ENCODE measurements at places on chromosomes 5 and 9.

DNA sequence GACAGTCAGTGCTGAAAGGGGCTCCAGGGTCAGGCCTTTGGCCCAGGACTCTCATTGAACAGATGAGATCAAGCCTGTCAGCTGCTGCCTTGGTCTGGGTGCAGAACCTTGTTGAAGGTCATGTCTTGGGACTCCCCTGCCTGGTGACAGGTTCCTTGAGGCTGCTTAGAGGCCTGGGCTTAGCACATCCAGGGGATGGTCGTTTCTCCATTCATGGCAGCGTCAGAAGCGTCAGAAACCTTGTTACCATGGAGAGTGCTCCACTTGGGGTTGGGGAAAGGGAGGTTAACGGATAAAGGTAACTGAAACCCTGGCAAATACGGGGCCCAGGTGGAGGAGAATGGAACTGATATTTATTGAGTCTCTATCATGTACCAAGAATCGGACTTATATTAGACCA, 8.8 kb downstream of the ARPC5L start:
- ATAC-seq, result no peak

DNA sequence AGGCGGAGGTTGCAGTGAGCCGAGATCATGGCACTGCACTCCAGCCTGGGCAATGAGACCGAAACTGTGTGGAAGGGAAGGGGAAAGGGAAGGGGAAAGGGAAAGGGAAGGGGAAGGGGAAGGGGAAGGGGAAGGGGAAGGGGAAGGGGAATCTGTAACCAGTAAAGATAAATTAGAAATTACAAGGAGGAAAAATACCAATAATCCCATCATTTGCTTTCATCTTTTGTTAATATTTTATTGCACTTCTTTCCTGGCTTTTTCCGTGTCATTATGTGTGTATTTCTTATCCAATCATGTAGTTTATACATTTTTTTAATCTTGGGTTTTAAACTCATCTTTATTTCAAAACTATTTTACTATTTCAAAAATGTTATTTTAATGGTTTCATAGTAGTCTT, 29.6 kb upstream of the MRPS30 start:
- no peak for ATAC-seq

- ATAC-seq, result no peak
Measured at GRCh38 chr5:59773294-59773693, 120.2 kb downstream of the PDE4D start.

DNA sequence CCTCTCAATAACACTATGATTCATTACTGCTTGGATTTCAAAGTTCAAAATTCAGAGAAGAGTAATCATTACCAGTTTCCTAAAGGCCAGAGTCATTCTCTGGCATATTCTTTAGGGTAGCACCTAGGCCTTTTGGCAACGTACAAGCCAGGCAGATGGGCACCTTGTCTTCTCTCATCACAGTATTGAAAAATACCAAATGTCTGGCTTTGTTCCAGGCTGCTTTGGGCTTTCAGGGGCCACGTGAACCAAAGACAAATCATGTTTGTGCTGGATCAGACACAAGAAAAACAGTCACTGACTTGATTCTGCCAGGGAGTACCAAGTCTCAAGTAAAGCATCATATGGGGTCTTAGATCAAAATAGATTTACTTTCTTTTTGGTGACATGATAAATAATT, 15.5 kb downstream of the MEGF9 start:
- ATAC-seq, result peak; percentile 39

DNA sequence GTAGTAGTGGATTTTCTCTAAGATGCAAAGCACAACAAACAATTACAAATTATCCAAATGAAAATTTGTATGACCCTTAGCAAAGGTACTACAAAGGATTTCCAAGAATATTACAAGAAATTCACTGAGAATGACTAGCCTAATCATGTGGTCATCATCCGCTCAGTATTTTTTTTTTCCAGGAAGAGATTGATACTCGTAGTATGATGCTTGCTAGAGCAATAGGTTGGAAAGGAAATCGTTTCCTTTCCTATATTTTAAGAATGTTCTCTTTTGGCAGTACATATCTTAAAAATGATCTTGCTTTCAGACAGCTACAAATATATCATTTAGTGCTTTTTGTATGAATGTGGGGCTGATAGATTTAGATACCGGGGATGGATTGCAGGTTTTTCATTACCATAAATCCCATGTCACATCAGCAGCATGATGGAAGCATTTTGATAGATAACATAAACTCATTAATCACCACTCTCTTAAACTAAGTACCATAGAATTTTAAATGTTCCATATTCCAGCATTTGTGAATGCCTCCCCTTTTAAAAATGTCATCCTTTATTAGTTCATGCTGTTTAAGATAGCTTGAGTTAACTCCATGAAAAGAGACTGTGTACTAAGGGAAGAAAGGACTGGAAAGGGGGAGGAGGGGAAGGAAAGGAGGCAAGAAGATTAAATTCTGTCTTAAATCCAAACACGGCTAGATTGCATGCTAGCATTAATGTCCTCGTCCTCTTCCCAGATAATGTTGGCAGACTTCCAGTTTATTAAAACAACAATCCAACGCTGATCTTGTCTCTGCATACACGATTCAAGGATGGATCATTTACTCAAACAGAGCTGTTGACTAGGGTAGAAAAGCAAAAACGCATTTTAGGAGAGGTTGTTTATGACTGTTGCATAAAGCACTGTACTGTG, 311.7 kb upstream of the ZNF608 start:
- peak; percentile 83 for ATAC-seq

GRCh38 chr9:132412089-132412488, 2.1 kb downstream of the CFAP77 start:
- ATAC-seq, result no peak

DNA sequence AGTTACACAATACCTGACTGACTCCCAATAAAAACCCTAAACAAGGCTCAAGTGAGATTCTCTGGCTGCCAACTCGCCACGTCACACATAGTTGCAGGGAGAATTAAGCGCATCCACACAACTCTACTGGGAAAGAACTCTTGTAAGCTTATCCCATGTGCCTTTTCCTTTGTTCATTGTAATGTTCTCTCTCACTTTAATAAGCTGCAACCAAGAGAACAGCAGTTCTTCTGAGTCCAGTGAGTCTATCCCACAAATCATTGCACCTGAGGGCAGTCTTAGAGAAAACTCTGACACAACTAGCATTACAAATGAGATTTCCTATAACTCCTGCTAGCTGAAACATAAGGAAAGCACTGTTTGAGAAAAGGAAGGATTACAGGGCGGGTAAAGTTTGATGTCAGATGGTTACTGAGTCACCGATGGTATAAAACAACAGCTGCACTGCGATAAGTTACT, 27.4 kb downstream of the CENPK start:
- ATAC-seq, result no peak

GRCh38 chr5:3269395-3270169, 326.1 kb upstream of the IRX1 start:
- ATAC-seq, result no peak

GRCh38 chr5:6659941-6660684, 26.9 kb downstream of the SRD5A1 start:
- ATAC-seq, result no peak

DNA sequence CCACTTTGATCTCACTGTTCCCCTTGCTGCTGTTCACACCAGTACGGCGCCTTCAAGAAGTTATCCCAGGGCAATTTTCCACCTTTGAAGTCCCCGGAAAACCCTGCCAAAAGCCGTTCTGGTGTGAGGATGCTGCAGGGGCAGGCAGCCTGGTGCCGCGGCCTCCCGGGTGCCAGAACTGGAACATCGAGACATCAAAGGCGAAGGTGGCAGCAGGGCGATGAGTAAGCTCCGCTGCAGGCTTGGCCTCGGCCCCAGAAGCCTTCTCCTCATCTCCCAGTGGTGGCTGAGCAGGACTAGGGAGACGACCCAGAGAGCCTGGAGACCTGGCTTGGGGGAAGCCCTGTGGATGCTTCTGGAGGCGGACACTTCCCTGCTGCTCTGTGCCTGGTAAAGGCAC, 115.3 kb upstream of the MSX2 start:
- no peak for ATAC-seq

DNA sequence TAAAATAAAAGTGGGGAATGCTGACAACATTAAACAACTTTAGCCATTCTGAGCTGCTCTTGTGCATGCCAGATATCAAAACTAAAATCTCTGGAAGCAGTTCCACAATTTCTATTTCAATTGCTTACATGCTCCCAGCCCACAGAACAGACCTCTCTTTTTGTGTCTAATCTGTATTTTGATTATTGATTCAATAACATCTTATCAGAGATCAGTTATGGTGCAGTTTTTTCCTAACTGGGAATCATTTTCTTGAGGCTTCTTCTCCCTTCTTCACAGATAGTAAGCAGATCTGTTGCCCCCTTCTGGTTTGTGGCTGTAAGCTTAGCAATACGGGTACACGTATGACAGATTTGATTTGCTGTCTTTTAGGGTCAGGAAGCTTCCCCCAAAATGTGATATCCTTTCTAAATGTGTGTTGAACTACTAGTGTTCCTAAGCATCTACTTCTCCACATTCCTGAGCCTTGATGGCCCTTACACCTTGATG, 39.4 kb downstream of the MRPS27 start:
- ATAC-seq, result peak; percentile 84
